ENCODE measurements at places on chromosomes 6 and 20. TPM values are rescaled to one million over a fixed set of nuclear protein-coding genes. Genes with fewer than 3 reads are reported as not detected.

DNA sequence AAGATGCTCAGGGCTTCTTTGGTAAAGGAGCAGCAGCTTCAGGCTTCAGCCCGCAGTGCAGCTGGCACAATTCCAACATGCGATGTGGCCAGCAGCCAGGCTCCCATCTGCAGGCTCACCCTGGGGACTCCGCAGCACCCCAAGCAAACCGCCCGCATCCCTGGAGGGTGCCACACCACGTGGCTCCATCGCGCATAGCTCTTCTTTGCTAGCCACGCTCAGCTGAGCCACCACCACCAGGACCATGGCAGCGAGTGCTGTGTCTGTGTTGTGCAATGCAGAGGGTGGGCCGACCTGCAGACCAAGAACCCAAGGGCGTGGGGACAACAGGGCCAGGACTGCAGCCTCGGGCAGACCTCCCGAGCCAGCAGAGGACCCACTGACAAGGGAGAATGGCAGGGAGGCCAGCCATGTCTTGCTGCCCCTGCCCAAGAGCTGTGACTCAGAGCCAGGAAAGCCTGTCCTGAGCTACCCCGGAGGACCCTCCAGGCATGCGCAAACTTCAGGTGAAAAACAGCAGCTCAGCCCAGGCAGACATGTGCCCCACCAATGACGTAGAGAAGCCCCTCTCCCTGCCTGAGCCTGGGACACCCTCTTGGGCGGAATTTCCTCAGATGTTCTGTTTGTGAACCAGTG, 87.8 kb downstream of the GINS1 start:
- DNase-seq = no peak

The OR2B6 gene
- total RNA-seq = not detected

The FNDC11 gene
- total RNA-seq = 0.50 TPM

- no peak for DNase-seq
These were observed 234.5 kb upstream of the ZNF217 start for GRCh38 chr20:53828088-53828681.

The LST1 gene
- 13.0 TPM for total RNA-seq

DNA sequence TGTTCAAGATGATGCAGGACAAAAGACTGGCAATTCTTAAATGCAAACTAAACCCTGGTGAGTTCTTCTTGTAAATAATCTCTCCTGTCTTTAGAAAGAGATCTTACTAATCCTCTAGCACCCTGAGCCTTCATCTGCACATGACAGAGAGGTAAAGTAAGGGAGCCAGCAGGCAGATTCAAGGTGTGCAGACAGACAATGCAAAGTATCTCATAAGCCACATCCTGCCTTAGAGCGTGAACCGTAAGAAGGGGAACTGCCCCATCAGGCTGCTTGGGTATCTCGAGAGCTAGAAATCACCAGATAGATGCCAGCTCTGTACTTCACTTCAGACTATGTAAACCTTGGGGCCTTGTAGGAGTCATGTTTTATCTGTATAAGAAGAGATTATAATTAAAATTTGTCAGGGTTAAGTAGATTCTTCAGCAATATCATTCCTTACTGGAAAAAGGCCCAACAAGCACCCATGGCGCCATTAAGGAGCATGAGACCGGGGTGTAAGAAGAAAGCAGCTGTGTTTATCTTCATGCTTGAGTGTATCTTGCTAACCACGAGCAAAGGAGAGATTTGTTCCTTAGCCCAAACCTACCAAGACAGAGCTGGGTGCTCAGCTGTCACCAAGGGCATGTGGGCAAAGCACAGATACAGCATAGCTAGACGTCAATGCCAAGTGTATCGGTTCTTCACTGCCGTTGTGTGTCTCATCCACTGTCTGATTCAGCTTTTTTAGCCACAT, 24.4 kb downstream of the CNR1 start:
- no peak for DNase-seq

- no peak for DNase-seq
These were observed 1.9 kb downstream of the SGK1 start for GRCh38 chr6:134315974-134316441.

GRCh38 chr20:17887331-17888030, 81.1 kb downstream of the SNX5 start:
- DNase-seq = no peak

DNA sequence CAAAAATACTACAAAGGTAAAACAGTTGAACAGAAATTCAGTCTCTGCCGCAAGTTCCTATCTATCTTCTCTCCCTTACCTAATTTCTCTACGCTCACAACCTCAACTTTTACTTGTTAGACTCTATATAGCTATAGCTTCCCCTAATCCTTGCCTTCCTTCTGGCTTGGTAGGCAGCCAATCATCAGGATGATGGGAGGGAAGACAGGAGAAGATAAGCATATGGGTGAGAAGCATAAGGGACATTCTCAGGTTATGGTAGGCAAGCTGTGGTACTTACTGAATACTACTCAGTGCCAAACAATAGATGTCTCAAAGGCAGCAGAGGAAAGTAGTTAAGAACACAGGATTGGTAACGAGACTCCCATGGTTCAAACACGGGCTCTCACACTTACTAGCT, 7.8 kb downstream of the CCNC start:
- no peak for DNase-seq

DNA sequence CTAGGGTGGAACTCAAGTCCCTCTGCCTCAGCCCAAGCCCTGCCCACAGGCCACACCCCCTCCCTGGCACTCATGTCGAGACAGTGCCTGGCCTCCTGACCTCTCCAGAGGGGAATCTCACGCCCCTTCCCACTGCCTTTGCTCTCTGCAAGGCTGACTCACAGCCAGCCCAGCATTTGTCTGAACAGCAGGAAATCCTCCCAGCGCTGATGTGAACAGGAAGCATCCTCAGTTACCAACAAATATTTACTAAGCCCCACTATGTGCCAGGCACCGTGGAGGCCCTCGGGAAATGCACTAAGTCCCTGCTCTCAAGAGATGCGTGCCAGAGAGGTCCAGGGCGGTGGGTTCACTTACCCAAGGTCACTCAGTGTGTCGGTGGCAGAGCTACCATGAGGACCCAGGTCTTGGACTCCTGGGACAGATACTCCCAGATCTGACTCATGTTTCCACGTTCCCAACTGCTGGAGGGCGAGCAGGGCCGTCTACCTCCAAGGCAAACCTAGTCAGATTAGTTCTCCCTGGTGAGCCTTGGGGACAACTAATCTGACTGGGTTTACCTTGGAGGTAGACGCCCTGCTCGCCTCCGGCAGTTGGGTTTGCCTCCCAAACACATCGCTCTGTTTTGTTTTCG, 7.8 kb downstream of the ADA start:
- DNase-seq = peak; percentile 63

- no peak for DNase-seq
These were observed 168.0 kb upstream of the FOXA2 start for GRCh38 chr20:22752324-22752723.

DNA sequence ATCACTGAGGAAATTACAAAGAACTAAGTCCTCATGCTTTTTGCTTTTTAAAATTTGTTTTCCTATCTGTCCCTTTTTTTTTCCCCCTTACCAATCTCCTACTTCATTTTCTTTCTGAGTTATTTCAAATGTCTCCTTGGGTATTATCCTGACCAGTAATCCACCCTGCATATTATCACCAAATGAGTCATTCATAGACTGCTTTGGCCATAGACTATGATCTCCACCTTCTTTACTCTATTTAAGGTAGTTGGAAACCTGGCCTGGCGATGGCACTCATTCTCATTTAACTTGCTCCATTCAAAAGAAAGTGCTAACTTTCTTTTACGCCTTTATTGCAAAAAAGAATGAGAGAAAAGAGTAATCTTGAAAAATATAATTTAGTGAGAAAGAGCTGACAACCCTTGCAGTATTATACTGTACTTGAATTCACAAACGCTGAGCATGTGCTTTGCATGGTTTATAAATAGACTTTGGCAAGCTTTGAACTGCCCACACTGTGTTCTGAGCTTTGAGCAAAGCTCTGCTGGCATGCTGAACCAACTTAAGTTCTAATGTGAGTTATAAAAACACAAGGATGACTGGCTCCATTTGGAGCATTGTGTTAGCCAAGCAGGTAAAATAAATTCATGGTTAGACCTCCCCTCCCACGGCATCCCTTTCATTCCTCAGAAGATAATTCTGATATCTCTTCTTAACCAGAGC, 198.9 kb downstream of the NKAIN2 start:
- no peak for DNase-seq

The C20orf204 gene
- 6.9 TPM for total RNA-seq

The STMND1 gene
- not detected for total RNA-seq

- DNase-seq = peak; percentile 78
These were observed 8.7 kb upstream of the CCR6 start for GRCh38 chr6:167113935-167114910.

The NKX2-2 gene
- total RNA-seq = not detected

The SNX14 gene
- total RNA-seq = 38.1 TPM

DNA sequence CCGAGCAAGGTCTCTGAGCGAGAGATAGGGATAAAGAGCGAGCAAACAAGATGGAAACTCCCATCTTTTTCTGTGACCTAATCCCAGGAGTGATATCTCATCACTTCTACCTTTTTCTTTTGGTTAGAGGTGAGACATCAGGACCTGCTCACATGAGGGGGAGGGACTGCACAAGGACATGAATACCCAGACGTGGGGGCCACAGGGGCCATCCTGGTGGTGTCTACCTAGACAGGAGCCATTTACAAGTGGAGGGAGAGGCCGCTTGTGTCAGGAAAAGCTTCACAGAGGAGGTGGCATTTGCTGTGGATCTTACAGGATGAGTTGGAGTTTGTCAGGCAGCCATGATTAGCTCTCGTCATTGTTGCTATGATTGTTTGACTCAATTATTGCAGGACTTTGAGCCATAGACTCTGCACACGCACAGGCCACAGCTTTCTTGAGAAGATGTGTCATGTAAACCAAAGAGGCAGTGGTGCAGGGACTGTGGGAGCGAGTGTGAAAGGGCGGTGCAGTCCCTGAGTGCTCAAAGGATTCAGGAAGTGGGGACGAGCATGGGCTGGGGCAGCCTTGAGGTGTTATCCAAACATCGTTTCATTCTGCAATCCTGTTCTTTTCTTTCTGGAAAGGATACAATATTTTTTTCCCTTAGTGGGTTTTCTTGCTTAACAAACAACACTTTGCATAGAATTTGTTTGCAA, 7.7 kb downstream of the NPEPL1 start:
- DNase-seq = no peak

- no peak for DNase-seq
These were observed 80.3 kb downstream of the LPA start for GRCh38 chr6:160583794-160584193.

DNA sequence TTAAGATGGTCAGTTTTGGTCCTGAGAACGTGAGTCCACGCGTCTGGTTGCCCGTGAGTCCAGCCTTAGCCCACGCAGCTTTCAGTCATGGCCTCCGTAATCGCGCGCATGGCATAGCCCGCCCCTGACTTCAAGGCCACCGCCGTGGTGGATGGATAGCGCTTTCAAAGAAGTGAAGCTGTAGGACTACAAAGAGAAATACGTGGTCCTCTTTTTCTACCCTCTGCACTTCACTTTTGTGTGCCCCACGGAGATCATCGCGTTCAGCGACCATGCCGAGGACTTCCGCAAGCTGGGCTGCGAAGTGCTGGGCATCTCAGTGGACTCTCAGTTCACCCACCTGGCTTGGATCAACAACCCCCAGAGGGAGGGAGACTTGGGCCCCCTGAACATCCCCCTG, 142.0 kb upstream of the MCHR2 start:
- DNase-seq = no peak

The SLC32A1 gene
- 0.16 TPM for total RNA-seq

The MYCT1 gene
- total RNA-seq = not detected
